ENCODE measurements at places on chromosomes 2 and 18.

DNA sequence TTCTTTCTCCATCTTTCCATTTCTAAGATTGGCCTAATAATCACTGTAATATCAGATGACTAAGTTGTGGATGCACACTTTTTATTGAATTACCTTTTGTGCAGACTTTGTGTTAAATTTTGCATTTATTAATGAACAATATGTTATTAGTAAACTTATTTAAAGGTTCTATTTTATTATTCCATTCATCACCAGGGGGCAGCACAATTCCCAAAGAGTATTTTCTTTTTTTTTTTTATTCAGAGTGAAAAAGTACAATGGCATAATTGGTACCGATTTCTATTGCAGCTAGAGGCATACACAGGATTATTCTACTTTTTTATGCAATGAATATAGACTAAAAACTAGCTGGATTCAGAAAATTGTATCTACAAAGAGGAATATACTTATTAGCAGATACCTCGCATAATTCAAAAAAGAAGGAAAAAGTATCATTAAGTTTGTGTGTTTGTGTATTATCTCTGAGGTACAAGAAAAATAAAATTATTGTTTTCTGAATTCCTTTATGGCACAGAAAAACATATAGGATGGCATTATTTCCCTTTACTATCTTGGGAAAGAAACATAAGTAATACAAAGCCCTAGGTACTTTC lies 390.6 kb downstream of the ERBB4 start:
- DNase-seq: no peak

DNA sequence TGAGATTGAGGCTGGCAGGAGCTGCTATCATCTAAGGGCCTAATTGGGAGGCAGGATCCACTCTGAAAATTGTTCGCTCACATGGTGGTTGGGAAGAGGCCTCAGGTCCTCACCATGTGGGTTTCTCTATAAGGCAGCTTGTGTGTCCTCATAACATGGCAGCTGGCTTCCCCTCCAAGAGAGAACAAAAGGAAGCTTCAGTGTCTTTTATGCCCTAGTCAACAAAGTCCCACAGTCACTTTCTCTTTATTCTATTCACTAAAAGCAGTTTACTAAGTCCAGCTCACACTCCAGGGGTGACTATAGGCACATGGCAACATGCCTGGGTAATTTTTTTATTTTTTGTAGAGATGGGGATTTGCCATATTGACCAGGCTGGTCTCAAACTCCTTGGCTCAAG lies 5.8 kb upstream of the ITGAV start:
- no peak for DNase-seq

- no peak for DNase-seq
These were observed 474.2 kb downstream of the PIK3C3 start for GRCh38 chr18:42429196-42429595.

DNA sequence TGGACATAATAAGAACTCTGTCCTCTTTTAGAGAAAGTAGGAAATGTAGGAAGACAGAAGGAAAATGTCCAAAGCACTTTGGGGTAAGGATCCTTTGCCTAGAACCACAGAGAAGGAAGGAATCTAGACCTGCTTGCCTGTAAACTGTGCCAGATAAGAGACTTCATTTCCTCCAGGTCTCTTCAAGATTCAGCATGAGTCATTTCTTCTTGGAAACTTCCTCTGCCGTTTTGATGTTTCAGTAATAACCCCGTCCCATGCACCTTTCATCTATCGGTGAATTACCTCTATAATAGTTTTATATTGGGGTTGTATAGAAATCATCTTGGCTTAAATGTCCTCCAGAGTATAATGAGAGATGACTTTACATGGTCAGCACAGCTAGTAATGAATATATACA lies 63.2 kb upstream of the LRATD1 start:
- no peak for DNase-seq

DNA sequence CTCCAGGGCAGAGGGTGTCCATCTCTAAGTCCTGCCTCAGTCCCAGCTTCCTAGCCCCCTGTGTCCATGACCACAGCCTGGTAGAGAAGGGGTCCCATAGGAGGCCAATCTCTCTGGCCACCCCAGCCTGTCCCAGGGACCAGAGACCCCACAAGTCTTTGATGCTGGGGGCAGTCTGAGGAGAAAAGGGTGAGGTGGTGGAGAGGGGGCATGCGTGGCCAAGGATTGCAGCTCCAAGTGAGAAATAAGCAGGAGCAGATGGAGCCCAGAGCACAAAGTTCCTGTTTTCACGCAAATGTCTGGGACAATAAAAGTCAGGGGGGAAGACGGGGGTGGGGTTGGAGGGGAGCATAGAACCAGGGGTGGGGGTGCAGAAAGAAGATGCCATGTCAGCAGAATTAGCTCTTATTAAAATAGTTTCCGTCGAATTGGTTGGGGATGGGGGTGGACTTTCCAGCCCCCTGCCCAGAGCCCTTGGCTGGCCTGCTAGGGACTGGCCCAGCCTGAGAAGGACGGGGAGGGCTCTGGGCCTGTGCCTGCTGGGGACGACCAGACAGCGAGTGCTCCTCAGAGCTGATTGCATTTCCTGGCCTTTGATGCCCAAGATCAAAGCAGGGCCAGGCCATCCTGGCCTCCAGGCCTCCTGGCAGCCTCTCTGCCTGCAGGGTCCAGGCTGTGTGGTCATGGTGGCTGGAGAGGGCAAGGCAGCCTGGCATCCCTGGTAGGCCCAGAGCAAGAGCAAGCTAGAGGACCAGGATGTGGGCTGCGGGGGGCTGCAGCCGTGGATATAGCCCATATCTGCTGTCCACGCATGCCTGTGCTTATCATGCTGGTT lies 337.1 kb downstream of the DYSF start:
- DNase-seq: peak; percentile 48

- no peak for DNase-seq
These were observed 117.5 kb downstream of the CD226 start for GRCh38 chr18:69830189-69830588.

- DNase-seq: no peak
These were observed 121.2 kb downstream of the CAPN13 start for GRCh38 chr2:30686000-30686399.

DNA sequence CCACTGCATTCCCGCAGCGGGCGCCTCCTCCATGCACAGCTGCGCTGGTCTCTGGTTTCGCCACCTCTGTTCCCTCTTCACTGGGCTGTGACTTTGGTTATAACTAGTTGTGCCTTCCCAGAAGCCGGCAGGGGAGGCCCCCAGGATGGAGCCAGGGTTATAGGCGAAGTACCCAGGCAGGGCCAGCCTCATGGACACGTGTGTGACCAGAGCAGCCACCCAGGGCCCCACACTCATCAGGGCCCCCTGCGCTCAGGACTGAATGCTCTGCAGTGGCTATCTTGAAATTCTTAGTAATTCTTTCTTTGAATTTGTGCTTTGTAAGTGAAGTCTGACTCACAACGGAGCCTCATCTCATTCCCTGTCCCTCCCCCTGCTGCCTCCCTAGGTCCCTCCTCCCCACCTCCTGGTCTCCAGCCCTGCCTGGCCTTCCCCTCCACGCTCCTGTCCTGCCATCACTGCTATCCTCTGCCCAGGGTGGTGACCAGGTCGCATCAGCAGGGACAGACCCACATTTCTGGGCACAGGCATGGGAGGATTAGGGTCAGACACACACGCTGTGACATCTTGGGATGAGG lies 38.1 kb upstream of the LBH start:
- no peak for DNase-seq

DNA sequence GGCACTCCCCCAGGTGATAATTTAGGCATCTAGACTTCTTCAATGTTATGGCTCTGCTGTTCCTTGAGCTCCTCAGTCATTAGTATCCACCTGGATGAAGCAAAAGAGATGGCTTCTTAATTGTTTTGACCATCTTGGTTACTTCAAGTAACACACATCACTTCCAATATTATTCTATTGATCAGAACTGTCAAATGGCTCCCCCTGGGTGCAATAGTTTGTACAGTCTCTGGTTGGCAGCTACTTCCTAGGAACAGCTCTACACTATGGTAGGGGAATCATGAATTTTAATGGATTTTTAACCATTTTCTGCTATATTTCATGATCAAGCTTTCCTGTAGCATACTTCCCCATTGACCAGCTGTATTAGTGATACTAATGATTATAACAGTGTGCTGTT lies 157.0 kb downstream of the NYAP2 start:
- no peak for DNase-seq
